ENCODE measurements at places on chromosomes 11 and 22.

DNA sequence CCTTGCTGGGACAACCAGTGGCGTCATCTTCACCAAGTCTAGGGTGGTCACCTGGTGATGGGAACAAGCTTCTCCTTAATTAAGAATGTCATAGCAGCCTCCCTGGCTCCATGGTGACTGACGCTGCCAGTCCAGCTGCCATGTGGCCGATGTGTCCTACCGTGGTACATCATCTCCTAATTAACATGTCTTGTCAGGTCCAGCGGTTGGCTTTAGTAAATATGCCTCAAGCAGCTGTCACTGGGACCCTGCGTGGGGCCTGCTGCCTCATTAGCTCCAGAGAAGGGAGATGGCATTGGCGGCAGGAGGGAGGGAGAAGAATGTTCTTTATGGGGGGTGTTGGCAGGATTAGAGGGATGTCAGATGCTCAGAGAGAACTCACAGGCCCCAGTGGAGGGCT is 271.9 kb downstream of the ST3GAL4 start:
- DNase-seq, result no peak

DNA sequence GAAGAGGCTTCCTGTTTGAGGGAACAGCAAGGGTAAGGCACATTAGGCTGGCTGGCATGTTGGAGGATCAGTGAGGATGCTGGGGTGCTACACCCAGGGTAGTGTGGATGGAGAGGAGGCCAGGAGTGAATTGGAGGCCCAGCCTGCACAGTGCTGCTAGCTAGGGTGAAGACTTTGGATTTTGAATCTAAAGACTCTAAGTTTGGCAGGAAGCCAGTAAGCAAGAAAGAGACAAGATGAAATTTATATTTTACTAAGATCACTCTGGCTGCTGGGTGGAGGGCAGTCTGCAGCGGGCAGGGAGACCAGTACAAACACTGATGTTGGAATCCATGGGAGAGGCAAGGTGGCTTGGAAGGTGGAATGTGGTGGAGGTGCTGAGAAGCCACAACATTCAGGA is 43.6 kb downstream of the TSPAN18 start:
- no peak for DNase-seq

DNA sequence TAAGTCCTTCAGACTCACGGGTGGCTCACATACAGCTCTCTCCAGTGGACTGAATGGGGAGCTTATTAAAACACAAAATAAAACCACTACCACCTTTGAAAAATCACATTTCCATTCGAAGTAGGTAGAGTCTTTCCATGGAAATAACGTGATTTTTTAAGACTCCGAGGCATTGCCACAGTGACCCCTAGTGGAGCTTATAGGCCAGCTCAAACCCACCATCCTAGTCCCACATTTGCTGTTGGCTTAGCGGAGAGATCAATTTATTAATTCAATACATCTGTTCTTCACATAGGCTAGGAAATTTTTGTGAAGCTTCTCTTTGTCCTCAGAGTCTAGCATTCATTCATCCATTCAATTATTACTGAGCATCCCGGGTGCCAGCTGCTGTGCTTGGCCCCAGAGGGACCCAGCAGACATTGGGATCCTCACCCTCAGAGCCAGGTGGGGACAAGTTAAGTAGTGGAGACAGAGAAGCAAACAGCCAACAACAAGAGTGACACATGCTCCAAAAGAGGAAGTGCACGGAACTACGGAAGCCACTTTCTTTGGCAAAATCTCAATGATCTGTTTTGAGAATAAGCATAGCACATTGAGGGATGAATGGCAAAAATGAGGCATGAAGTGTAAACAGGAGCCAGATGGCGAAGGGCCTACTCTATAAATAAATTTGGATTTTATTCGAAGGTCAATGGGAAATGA is 10.2 kb upstream of the P4HA3 start:
- peak; percentile 76 for DNase-seq

- peak; percentile 50 for DNase-seq
Measured at GRCh38 chr22:42277988-42278776, 7.7 kb upstream of the TCF20 start.

- DNase-seq, result peak; percentile 53
Measured at GRCh38 chr22:28442711-28443525, 236.7 kb downstream of the TTC28 start.

DNA sequence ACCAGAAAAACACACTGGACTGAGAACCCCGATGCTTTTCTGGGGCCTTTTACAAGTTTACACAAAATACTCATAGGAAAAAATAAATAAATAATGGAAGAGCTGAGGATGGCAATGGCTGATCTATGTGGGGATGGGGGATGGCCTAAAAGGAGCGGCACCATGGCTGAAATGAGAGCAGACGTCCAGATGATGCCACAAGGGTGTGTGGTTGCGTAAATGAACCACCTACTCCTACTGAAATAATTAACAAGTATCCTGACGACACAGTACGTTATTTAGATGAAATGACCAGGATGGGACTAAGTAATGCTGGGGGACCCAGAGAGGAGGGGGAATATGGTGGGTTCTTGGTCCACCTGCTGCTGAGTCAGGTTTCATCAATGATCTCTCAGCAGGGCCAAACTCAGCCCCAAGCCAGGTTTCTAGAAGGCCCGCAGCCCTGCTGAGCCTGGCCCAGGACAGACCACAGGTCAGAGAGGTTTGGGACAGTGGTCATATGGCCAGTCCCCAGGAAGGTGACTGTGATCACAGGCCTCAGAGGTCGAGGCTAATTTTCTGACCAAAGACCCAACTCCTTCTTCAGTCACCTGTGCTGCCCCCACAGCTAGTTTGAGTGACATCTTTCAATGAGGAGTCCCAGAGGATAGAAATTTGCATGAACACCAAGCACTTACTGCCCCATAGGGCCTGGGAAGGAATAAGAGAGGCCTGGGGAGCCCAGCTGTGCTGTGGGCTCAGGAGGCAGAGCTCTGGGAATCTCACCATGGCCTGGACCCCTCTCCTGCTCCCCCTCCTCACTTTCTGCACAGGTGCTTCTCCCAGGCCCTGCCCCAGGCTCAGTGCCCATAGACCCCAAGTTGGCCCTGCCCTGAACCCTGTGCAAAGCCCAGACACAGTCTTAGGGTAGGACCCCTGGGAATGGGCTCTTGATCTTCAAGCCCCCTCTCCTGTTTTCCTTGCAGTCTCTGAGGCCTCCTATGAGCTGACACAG is 76.3 kb upstream of the IGLL5 start:
- DNase-seq, result no peak

DNA sequence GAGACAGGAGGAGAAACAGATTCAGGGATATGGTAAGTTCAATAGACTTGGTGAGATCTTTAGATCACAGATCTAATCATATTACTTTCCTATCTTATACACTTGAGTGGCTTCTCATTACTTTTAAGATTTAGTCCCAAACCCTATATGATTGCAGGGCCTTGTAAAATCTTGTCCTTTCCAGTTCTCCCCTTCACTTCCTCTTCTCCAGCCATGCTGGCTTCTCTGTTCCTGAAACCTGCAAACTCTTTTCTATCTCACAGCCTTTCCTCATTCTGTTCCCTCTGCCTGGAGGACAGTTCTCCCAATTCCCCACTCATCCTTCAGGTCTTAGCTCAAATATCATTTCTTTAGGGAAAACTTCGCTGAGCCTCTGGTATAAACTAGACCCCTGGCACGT is 65.9 kb upstream of the BIRC3 start:
- DNase-seq, result no peak

- no peak for DNase-seq
Measured at GRCh38 chr22:21041937-21042336, 3.8 kb upstream of the LRRC74B start.

GRCh38 chr11:75475767-75476650 is 43.0 kb upstream of the KLHL35 start:
- DNase-seq, result peak; percentile 88

GRCh38 chr11:6568191-6568918 is 35.1 kb downstream of the RRP8 start:
- peak; percentile 35 for DNase-seq

DNA sequence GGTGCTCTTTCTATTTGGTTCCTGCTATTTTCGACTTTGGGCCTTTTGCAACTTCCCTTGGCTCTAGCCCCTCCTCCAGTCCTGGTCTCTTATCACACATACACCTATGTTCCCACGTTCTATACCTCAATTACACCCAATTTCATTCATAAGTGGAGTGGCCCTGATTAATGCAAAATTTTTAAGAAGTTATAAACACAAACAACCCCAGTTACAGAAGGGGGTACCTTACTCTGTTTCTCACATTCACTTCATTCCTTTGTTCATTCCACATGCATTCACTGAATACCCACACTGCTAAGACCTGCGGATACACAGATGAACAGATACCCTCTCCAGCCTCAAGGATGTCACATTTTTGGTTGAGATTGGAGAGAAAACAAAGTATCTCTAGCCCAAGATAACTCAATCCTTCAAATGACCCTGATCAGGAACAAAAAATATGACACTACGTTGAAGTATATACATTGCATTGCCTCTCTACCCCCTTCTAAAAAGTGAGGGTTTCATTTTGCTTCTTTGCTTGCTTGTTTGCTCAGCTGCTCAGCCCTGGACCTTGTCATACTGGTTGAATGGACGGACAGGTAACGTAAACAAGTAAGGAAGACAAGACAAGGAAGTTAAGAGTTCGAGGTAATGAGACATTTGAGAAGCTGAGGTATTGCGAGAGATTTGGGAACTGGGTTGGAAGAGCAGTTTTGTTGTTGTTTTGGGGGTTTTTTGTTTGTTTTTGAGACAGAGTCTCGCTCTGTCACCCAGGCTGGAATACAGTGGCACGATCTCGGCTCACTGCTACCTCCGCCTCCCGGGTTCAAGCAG is 3.6 kb upstream of the VPS37C start:
- peak; percentile 95 for DNase-seq

- DNase-seq, result no peak
Measured at GRCh38 chr11:48095779-48096470, 115.6 kb downstream of the PTPRJ start.

GRCh38 chr22:41561788-41562187 is 978 bp downstream of the CSDC2 start:
- no peak for DNase-seq

GRCh38 chr22:23074451-23074850 is 4.1 kb downstream of the GNAZ start:
- DNase-seq, result no peak

DNA sequence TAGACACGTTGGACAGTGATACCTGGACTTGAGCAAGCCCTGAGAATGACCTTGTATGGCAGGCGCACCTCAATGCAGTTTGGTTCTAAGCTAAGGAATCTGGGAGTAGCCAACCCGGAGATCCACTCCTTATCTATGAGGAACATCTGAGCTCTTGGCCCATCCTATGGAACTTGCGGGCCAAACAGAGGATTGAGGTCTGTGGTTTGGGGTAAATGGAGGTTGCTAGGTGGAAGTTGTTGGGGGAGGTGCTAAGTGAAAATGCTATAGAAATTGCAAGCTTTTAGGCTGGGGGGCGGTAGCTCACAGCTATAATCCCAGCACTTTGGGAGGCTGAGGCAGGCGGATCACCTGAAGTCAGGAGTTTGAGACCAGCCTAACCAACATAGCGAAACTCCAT is 8.9 kb downstream of the GDPD5 start:
- no peak for DNase-seq

DNA sequence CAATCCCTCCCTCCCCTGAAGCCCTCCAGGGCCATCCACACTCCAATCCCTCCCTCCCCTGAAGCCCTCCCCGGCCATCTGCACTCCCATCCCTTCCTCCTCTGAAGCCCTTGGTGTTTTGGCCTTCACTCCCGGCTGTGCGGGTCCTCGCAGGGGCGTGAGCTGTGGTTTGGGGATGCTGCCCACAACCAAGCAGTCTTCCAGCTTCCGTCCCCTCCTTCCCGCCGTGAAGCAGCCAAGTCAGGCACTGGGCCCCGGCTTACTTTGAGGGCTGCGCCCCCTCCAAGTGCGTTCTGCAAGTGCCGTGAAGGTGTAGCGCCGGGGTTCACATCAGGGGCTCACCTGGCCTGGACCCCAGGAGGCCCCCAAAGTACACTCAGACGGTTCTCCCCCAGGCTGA is 335.9 kb downstream of the BRD1 start:
- DNase-seq, result no peak

DNA sequence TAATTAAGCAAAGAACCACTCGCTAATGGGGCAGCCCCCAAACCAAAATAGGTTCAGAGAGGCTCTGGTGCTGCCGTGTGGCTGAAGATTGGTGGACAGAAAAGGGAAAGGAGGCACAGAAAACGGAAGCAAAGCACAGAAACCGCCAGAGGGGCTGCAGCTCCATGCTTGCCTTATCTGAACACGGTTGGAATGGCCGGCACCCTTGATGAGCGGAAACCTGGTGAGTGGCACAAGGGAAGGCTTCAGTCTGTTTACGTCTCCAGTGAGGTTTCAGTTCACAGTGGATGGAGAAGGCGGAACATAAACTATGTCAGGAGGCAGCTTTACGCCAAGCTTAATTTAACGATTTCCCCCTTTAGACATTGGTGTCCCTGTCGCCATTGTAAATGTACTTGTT is 5.2 kb upstream of the PRR33 start:
- no peak for DNase-seq

GRCh38 chr11:61696602-61697001 is 16.4 kb downstream of the DAGLA start:
- no peak for DNase-seq

- peak; percentile 97 for DNase-seq
Measured at GRCh38 chr11:72831521-72832300, 17.5 kb downstream of the ATG16L2 start.

DNA sequence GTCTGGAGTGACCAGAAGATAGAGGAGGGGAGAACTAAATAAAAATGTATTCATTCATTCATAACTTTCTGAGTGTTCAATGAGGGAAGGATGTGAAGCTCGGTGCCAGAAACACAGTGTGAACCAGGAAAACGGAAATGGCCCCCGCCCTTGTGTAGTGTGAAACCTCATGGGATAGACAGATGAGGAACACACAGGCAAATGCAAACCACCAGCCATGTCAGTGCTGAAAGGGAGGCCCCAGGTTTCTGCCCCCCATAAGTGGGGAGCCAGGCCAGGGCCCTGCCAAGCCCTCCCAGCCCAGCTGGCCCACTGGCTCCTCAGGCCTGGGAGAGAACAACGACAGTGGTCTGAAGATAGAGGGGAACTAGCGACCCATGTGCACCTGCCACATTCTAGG is 30.5 kb downstream of the LARGE1 start:
- no peak for DNase-seq

GRCh38 chr22:30667107-30667493 is 575 bp downstream of the DUSP18 start:
- no peak for DNase-seq

- no peak for DNase-seq
Measured at GRCh38 chr22:36891646-36892045, 21.8 kb upstream of the CSF2RB start.

GRCh38 chr22:35044607-35045390 is 21.2 kb upstream of the ISX start:
- no peak for DNase-seq

GRCh38 chr11:122963961-122964360 is 17.7 kb downstream of the BSX start:
- DNase-seq, result no peak

DNA sequence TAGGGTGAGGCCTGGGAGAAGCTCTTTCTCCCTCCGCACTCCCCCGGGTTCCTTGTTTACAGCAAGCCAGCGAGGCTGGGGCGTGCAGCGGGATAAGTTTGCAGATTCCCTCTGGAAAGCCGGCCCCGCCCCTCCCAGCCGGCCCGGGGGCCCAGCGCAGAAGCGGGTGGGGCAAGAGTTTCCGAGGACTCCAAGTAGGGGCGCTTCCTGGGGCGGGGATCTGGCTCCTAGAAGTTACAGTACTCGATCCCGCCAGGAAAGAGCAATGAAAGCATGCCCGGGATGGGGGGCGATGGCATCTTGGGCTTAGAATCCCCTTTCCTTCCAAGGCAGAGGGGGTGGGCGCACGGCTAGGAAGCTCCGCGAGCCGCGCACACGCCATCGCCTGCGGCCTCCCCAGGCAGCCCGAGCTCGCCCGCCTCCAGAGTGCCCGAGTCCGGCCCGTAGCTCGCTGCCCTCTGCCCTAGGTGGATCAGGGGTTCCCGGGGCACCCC is 385 bp downstream of the TST start:
- DNase-seq, result peak; percentile 54

GRCh38 chr11:111269146-111269868 is 23.8 kb downstream of the POU2AF2 start:
- no peak for DNase-seq
